CD4-positive, CD25-positive, alpha-beta regulatory T cell (primary cell): ENCODE measurements at places on chromosomes 7 and 10.
A peak's percentile ranks its signal among the peaks of the same experiment; 100 is the strongest.

GRCh38 chr10:114427124-114427852 is 23.0 kb upstream of the AFAP1L2 start:
- no peaks in the 10 kb centered on the region for H3K4me1 ChIP-seq
- H3K27me3 ChIP-seq, result no peaks in the 10 kb centered on the region
- H3K4me3 ChIP-seq, result no peak overlapping the region
- H3K36me3 ChIP-seq, result peaks cover 13% of the 10 kb centered on the region

GRCh38 chr7:136009488-136010079 is 32.4 kb upstream of the MTPN start:
- H3K36me3 ChIP-seq, result no peaks in the 10 kb centered on the region
- H3K4me1 ChIP-seq, result no peaks in the 10 kb centered on the region
- DNase-seq, result peak; percentile 40
- H3K27me3 ChIP-seq, result no peaks in the 10 kb centered on the region
- no peak overlapping the region for H3K27ac ChIP-seq

DNA sequence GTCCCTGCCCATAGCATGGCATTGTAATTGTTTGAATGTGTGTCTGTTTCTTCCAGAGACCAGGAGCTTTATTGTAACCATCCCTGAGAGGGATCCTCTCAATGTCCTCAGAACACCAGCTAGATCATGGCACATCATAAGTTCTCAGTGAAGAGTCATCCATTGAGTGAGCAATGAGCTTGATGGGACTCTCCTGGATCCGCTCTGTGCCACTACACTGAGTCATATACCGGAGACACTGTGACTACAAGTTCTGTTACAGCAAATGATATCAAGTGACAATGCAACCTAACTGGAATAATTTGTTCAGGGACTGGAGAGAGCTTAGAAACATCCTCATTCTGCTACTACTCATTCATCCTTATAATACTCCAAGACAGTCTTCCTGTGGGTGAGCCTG is 25.1 kb downstream of the MRPS24 start:
- no peak overlapping the region for H3K27ac ChIP-seq
- H3K4me1 ChIP-seq, result no peaks in the 10 kb centered on the region
- no peaks in the 10 kb centered on the region for H3K36me3 ChIP-seq

GRCh38 chr7:76424413-76425111 is at the start of gene ZP3:
Gene ZP3 (plus strand): TSS chr7:76424950. CDS start chr7:76424965, 15 bp downstream.
- no peaks in the 10 kb centered on the region for H3K4me1 ChIP-seq
- no peaks in the 10 kb centered on the region for H3K27me3 ChIP-seq
- DNase-seq, result no peak
- H3K4me3 ChIP-seq, result no peak within 1 kb of the TSS
- H3K36me3 ChIP-seq, result no peaks in the 10 kb centered on the region
